ENCODE measurements at places on chromosomes 16 and 17. TPM values are rescaled to one million over a fixed set of nuclear protein-coding genes. Genes with fewer than 3 reads are reported as not detected.

DNA sequence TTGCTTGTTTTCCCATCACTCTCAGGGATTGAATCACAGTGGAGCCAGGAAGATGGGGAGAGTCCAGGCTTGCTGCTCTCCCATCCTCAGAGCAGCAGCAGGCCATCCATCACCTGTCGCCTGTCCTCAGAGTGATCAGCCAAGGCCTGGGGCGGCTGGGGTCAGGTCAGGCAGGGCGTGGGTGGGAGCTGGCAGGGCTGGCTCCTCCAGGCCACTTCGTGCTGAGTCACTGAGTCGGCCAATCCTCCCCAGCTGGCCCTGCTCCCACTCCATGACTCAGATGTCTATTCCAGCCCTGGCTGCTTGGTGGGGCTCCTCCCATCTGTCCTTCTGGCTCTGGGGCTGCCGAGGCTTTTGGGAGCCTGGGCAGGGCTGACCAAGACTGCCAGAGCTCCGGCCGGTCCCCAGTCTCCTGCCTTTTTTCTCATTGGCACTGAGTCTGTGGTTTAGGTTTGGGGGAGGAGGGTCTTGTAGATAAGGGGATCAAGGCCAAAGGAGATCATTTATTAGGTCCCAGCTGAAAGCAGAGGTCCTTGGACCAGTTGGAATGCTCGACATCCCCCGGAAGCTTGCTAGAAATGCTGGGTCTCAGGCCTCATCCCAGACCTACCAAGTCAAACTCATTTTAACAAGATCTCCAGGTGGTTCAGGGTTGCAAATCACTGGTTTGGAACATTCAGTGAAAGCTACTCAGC is 72.7 kb downstream of the ABCC1 start:
- DNase-seq: peak; percentile 87

- peak; percentile 20 for DNase-seq
Observed at GRCh38 chr17:9987779-9988585, 82.9 kb upstream of the RCVRN start.

DNA sequence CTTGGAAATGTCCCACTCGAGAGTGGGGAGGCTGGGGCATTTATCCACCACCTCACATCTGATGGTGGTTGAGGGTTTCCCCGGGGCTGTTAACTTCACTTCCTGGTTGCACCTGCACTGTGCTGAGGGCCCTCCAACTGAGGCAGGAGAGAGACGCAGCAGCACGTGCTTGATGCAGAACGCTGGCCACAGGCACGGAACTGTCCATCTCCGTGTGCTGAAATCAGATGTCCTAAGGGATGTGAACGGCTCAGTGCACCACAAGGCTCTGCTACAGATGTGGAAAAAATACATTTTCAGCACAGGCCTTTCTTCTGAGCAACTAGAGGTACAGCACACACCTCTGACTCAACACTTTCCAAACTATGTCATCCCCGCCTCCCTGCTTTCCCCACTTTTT is 114.8 kb upstream of the C16orf82 start:
- DNase-seq: no peak

GRCh38 chr17:44983563-44983962 is 15.5 kb upstream of the C1QL1 start:
- DNase-seq: no peak

- DNase-seq: no peak
Observed at GRCh38 chr16:13919330-13919682, 648 bp upstream of the ERCC4 start.

DNA sequence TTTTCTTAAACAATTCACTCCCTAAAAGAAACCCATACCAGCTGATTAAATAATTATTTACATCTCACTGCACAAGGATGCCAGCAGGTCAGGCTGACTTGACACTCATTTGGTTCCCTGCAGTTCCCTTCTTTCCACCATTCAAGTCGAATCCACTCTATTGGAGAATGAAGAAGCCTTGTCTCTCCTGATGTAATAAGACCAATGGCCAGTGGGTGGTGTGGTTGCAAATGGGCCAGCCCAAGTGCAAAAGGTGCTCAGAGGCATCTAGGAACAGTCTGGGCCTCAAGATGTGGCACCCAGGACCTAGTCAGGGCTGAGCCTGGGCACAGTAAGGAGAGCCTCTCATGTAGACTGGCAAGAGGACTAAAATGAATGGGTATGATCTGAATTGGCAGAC is 9.3 kb downstream of the C16orf78 start:
- no peak for DNase-seq

DNA sequence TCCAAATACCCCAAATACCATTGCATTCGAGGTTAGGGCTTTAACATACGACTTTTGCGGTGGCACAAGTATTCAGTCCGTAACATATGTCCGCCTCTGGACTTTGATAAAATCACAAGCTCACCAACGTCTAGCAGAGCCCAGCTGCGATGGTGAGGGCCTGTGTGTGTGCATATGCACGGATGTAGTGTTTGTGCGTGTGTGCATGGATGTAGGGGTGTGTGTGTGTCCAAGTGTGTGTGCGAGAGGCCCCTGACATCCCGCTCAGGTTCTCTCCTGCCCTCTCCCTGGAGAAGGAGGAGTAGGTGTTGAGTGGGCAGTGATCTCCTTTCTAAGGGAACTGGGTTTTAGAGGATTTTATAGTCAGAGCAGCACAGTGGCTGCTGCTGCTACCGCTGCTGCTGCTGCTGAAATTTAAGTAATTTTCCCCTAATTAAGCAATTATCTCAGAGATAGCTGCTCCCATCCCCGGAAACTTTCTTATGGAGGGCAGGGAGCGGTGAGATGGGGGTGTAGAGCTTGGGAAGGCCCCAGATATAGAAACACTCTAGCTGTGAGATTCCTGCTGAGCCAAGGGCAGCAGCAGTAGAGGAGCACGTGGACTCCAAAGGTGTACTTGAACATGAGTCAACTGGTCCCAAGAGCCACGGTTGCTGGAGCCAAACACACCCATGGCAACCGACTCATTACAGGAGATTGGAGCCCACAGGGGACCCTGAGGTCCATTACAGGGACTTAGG is 121.7 kb upstream of the SDK2 start:
- no peak for DNase-seq

DNA sequence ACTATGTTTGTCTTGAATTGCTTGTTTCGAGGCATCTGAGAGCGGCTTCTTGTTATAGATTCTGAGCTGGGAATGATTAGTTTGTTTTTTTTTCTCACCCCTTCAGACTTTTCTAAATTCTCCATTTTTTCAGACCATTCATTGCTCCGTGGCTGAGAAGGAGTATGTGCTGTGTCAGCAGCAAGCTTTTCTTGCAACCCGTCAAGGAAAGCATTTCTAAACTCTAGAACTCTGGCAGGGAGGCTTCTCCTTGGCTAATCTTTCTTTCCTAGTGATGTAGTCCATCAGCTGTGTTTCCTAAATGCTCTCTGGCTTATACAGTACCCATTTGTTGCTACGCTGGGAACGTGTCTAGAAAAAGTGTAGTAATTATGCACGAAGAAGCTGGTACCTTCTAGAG is 133.5 kb downstream of the FTO start:
- DNase-seq: no peak

GRCh38 chr16:56328276-56329022 is 96.9 kb downstream of the AMFR start:
- no peak for DNase-seq

- DNase-seq: no peak
Observed at GRCh38 chr17:62650587-62650986, 23.1 kb downstream of the MRC2 start.

- no peak for DNase-seq
Observed at GRCh38 chr17:7027335-7027734, 4.5 kb downstream of the BCL6B start.

DNA sequence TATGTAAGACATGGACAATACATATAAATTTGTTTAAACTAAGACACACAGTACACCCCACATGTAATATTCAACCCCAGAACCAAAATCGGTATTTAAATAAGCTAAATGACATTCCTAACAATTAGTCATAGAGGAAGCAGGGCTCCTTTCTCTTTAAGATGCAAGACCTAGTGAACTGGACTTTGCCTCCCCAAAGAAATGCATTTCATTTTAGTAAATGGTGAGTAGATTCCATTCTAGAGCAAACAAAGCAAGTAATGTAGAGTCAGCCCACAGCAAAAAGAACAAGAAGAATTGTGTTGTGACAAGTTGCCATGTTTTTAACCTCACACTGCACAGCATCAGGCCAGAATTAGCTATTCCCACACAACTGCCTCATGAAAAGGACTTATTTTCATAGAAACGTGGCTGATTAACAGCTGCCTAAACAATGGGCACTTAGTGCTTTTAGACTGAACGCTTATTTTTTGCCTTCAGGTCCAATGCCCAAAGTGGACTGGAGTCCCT is 14.4 kb downstream of the DNAJC7 start:
- no peak for DNase-seq

DNA sequence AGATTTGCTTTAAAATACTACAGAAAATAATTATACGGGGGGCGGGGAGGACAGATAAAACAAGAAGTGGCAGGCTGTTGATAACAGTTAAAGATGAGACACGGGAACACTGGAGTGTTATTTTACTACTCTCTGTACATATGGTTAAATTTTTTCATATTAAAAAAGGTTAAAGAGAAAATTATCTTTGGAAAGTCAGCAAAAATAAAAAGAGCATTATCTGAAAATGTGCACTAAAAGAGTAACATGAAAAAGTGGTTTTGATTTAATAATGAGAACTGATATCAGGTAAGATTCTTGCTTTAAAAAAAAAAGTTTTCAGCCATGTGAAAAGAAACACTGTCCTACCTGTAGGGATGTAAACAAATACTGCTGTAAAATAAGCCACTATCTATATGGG is 46.9 kb downstream of the ERN1 start:
- no peak for DNase-seq

DNA sequence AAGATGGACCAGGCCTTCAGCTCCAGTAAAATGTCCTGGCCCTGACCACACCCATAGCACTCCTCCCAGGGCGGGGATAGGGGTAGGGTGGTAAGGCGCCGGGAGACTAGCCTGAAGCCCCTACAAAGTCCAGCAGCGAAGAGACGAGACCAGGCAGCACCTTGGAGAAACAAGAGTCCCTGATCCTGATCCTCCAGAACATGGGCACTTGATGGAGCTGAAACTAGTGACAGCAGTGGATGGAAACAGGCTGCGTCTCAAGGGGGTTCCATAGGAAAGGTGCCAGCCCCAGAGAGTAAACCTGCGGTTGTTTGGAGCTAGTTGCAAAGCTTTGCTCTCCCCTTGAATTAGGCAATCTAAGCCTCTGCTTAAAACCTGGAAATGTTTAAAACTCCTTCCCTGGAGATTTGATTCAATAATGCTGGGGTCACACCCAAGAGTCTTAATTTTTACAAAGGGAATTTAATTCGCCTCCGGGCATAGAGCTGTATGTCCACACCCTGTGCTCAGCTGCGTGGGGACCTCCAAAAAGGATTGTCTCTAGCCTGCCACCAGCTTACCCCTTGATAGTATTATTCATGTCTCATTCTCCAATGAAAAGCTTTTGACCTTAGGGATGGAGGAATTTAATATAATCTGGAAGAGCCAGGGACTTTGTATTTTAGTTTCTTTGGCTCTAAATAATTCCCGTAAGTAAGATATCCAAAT is 258.6 kb downstream of the PMP22 start:
- DNase-seq: no peak

DNA sequence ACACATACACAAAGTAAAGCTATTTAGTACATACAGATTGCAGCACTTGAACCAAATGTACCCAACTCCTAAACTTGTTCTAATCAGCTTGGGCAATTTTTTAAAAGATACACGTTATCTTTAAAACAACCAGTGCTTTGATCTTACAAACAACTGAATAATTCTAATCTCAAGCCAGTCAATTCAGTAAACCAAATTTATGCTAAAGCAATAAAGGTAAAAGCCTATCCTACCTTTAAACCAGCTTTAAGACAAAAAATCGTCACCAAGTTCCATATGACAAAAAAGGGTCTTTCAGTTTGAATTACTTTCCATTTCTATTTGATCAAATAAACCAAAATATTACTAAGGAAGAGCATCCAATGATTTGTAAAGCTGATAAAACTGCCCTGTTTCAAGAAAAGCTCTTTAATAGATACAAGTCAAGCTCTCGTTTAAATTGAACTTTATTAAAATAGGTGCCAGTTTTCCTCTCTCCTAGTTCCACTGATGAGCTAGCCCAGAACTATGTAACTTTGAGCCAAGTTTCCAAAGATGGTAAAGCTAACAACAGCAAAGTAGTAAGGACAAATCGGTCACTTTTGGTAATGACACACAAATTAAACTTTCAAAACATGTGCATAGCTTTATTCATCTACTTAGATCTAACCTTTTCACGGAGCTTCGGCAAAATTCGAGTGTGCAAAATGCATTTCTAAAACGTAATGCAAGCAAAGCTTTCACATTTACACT is 10.2 kb downstream of the CRYBA1 start:
- DNase-seq: no peak

DNA sequence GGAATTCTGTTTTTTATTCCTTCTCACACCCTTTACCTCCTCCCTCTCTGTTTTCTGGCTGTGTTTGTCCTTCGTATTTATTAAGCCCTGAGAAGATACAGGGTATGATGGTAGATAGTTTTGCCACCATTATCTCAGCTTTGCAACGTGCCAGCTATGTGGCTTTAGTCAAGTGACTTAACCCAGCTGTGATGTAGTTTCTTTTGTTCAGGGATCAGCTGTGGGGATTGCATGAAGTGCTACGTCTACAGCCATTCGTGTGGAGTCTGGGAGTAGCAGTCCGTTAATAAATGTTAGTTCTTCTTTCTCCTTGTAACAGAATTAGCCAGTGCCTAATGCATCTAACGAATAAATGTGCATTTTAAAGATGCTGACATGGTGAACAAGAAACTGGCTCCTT is 128.4 kb downstream of the HAPSTR1 start:
- no peak for DNase-seq

DNA sequence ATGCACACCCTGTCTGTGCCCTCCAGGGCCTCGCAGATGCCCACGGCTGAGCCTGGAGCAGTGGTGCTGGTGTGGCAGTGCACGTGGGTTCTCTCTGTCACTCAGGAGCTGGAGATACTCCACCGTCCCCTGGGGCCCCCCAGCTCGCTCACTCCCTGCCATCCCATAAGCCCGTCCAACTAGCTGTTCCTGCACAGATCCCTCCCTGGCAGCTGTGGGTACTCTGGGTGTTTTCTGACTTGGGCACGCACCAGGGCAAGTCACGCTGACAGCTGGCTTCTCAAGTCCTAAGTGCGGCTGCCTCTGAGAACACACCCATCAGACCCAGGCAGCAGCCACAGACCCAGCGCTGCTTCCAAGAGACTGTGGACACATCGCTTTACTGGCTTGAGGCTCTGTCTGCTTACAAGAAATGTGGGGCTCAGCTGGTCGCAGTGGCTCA is 25.4 kb upstream of the ITGB4 start:
- peak; percentile 82 for DNase-seq

- DNase-seq: no peak
Observed at GRCh38 chr16:65154321-65154720, 32.5 kb upstream of the CDH11 start.

MAP3K3 gene
- total RNA-seq: 12.8 TPM

EPOP gene
- total RNA-seq: 0.22 TPM

C17orf50 gene
- total RNA-seq: not detected

SDR42E1 gene
- total RNA-seq: 14.4 TPM

RUNDC1 gene
- total RNA-seq: 25.2 TPM

LPO gene
- total RNA-seq: not detected

UNC45B gene
- total RNA-seq: not detected

NACA2 gene
- not detected for total RNA-seq

SPNS3 gene
- 0.89 TPM for total RNA-seq

Measured in left colon (tissue), 2 donors.